ENCODE measurements at places on chromosomes 12 and 14. TPM values are rescaled to one million over a fixed set of nuclear protein-coding genes. Genes with fewer than 3 reads are reported as not detected.

The LRRC10 gene
- not detected for total RNA-seq

DNA sequence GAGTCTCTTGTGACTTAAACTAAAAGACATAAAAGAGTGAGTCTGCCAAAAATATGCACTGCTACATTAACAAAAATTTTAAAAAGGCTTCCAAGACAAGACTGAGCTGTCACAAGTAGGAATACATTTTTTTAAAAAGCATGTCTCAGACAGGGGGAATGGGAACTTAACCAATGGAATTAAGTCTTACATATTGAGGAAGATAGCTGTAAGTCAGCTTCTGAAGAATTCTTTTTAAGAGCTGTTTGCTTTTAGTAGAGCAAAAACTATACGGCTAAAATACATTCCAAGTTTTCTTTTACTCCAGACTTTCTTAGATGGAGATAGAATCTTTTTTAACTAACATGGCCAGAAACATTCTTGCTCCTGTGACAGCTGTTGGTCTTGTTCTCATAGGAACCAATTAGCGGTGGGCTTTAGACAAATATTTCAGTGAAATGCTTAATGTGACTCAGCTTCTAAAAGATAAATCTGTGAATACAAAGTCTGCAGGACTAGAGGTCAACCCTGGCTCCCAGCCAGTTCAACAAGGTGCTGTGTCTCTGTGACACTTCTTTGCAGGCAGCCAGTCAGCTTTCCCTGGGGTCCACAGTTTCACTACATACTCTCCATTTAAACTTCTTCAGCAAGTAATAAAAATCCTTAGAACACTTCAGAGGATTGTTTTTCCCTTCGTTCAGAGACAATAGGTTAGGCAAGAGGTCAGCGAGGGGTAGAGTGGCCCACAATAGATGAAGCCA is 187.6 kb downstream of the NAV3 start:
- DNase-seq, result no peak

DNA sequence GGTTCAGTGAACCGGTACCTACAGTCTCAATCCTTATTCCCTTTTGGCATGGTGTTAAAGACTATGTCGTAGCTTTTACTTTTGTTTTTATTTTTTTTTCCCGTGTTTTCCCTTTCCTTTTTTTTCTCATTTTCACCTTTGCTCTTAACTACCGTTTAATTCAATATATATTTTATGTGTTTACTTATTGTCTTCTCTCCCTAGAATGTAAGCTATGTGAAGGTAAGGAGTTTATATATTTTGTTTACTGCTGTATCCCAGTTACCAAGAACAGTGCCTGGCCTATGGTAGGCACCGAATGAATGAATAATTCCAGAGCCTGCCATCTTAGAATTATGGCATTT is 261 bp upstream of the MLH3 start:
- DNase-seq, result no peak

DNA sequence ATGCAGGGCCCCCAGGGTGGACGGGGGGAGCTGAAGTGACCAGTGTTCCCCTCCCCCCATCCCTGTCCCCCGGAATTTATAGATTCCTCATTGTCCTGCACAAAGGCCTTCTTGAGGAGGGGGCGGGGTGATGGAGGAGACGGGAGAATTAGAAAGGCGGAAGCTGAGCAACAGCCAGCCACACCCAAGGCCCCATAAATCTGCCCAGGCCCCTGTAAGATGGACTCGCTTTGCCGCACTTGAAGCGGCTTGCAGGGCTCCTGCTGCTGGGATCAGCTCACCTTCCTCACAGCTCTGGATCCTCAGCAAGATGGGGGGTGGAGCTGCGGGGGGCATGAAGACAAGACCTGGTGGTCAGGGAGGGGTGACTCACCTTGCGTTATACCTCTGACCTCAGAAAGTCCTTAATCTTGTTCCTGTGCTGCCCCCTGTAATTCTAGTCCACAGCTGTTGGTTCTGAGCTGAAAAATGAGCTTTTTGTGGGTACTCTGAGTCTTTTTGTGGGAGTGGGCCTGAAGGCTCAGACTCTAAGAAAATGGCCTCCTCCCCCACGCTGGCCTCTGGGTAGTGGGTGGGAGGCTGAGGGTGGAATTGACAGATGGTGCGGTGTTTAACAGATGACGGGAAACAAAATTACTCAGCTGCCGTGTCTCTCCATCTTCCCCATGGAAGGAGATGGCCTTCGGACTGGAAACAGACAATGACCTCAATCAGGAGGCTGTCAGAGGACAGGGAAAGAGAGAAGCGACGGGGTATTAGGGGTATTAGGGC is 15.8 kb upstream of the ANKRD33 start:
- no peak for DNase-seq
